ENCODE measurements at places on chromosomes 2 and 18.

- no peak for DNase-seq
Observed at GRCh38 chr2:61059382-61059781, 6.3 kb upstream of the SANBR start.

DNA sequence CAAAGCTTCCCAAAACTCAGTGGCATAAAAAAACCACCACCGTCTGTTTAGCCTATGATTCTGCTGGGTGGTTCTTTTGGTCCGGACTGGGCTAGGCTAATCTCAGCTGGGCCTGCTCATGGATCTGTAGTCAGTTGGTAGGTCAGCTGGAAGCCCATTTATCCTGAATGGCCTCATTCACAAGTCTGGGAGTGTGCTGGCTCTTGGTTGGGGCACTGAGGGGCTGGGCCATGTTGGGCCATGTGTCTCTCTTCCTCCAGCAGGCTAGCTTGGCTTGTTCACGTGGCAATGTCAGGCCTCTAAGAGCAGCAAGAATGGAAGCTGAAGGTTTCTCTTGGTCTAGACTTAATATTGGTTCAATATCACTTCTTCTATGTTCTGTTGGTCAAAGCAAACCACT lies 95.7 kb upstream of the HS6ST1 start:
- DNase-seq: no peak

DNA sequence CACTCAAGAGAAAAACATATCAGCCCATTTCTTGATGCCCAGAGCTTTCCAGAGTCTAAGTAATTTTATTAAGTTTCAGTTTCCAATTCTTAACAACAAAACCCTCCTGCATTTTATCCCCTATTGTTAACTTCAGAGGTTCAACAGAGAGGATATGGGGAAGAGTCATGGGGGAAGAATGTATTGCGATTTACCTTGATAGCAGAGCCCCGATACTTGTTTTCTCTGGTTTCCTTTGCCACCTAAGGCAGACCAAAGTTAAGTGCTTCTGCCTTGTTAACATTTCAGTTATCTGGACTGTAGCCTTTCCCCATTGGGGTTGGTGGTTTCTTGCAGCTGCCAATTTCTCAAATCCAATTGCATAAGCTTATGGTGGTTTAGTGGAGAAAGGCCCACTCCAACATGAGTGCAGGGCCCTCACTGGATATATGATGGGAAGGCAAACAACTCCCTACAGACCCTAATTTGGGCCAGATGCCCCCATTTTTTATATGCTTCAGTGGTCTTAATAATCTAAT lies 82.0 kb upstream of the ITGB6 start:
- DNase-seq: no peak

DNA sequence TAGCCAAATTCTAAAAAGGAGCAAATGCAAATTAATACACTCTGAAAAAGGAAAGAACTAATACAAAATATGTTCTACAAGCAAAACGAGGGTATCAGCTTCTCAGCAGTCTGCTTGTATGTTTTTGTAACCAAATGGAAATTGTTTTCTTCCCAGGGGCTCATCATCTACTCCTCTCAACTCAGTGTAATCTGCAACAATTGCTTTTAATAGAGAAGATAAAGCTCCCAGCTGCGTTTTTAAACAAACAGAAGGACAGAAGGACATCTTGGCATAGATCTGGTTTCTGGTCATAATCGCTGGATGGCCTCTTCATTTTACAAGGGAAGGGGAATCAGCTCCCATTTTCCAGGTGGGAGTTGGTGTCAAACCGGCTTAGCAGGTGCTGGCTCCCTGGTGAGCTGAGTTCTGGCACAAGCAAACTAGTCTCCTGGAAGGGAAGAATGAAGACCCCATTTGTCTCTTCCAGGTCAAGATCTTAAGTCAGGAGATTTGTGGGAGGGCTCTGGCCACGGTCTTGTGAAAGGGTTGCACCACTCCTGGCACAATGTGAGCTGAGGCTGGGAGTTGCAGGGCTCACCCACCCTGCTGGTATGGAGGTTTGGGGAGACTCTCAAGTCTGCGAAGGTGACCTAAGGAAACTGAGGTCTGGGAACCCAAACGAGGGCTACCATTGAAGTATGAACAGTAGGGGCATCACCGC lies 41.6 kb downstream of the NPPC start:
- no peak for DNase-seq

- DNase-seq: peak; percentile 41
Observed at GRCh38 chr2:72150157-72150860, 2.6 kb upstream of the CYP26B1 start.

- DNase-seq: no peak
Observed at GRCh38 chr2:204655101-204655500, 109.8 kb downstream of the PARD3B start.

GRCh38 chr18:58344861-58345463 lies 283.9 kb downstream of the ALPK2 start:
- no peak for DNase-seq

GRCh38 chr18:2564373-2564772 lies 6.9 kb downstream of the METTL4 start:
- DNase-seq: no peak

DNA sequence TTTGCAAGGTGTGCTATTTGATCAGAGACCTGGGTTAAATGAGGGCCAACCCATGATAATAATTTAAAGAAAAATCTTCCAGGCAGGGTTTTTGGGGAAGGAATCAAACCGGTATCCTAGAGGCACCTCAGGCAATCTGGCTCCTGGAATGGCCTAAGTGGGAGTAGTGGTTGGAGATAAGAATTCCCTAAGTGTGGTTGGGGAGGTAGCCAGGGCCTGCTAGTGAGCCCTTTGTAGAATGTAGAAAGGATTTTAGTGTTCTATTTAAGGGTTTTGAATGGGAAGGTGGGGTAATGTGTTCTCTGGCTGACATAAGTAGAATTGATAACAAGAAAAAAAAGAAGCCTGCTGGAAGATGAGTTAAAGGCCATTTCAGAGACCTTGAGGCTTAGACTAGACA lies 422.2 kb downstream of the XIRP2 start:
- no peak for DNase-seq

DNA sequence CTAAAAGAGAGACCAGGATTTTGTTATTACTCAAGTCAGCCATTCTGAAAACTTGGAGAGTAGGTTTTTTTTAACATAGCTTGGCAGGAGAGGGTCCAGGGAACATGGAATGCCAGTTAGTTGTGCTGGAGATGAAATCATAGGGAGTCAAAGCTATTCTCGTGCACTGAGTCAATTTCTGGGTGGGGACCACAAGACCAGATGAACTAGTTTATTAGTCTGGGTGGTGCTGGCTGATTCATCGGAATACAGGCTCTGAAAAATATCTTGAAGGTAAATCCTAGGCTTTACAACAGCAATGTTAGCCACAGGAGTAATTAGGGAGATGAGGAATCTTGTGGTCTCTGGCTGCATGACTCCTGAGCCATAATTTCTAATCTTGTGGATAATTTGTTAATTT lies 921.4 kb downstream of the TRIB2 start:
- DNase-seq: no peak

GRCh38 chr2:43011158-43011491 lies 215.3 kb downstream of the ZFP36L2 start:
- DNase-seq: no peak

GRCh38 chr18:76958692-76959341 lies 136.5 kb downstream of the ZNF236 start:
- no peak for DNase-seq

GRCh38 chr2:133158024-133158423 lies 410.2 kb downstream of the NCKAP5 start:
- DNase-seq: no peak

DNA sequence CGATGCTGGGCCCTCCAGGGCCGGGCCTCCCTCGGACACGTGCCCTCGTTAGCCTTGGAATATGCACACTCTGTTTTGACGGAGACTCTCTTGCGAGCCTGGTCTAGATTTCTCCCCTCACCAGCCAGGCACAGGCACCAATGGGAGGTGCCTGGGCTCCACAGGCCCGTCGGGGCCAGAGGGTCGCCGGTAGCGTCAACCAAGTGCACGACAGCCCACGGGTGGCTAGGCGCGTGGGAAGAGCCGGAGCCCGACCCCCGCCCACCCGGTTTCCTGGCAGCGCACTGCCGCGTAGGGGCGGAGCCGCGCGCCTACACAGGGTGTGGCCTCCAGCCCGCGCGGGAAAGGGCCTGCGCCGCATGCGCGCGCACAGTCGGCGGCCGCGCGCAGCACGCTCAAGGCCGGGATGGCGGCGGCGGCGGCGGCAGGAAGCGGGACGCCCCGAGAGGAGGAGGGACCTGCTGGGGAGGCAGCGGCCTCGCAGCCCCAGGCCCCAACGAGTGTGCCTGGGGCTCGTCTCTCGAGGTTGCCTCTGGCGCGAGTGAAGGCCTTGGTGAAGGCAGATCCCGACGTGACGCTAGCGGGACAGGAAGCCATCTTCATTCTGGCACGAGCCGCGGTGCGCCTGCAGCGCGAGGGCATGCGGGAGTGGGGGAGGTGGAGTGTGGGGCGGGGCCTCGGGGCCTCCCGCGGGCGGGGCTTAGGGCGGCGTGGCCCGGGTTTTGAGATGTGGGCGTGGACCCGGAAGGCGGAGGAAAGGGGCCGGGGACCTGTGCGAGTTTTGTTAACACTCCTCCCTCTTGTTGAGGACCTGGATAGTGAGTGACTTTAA lies at the start of gene POLE4:
POLE4 (plus strand) TSS at position 370 of the 832 bp plus-strand sequence; CDS start at position 407, 37 bp downstream.
- peak; percentile 95 for DNase-seq

DNA sequence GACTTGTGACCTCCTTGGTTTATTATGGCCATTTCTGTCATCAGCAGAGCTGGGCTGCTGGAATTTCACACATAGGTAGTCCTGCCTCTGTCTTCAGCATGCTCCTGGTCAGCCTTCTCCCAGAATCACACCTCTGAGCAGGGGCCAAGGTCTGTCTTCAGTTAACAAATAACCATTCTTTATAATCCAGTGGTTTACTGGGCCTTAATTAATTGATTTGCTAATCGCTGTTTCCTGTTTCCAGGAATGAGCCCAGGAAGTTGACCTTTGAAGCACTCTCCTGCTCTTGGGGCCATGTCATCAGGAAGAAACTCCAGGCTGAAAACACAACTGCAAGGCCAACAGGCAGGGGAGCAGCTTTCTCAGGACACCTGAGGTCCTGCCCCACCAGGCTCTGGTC lies 278.5 kb downstream of the SRBD1 start:
- DNase-seq: no peak

GRCh38 chr2:135582383-135582782 lies 51.1 kb downstream of the R3HDM1 start:
- DNase-seq: no peak

DNA sequence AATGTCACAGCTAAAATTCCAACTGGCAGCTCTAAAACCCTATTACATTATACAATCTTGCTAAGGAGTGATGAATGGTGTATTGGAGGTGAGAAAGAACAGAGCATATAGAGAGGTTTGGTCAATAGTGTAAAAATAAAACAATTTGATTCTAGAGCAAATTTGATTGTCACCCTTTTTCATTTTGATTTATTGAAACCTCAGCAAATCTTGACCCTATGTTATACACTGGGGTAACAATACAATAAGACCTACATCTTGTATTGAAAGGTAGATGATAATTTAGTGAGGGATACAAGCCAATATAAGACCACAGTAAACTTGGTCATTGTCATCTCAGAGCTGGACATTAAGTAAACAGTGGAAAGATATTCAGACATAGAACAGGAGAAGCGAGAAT lies 671.9 kb downstream of the IRS1 start:
- DNase-seq: no peak

DNA sequence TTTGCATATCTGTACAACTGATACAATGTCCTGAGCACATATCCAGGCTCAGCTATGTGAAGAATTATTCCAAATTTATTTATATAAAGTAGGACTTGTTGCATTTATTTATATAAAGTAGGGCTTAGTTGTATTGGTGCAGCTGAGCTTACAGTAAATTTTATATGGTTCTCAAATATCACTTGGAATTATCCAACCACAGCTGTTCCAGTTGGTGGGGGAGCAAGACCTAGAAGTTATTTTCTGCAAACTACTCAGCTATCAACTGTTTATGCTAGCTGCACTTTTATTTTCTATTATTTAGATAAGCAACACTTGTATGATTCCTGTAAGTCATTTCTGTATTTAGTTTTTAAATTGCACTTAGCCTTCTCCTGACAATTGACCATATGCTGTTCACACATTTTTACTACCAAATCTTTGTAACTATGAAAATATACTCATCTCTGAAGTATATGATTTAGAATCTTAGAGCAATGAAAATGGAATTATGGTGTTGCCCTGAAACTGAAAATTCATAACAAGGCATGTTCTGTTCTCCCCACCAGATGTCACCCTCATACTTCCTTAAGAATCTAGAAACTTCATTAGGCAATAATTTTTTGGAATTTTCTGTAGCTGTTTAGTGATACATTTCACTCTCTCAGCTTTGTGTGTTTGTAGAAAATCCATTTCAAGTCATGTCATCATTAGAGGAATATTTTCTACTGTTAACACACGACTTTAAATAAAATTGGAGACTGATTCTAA lies 157.0 kb upstream of the CBLN2 start:
- DNase-seq: no peak

DNA sequence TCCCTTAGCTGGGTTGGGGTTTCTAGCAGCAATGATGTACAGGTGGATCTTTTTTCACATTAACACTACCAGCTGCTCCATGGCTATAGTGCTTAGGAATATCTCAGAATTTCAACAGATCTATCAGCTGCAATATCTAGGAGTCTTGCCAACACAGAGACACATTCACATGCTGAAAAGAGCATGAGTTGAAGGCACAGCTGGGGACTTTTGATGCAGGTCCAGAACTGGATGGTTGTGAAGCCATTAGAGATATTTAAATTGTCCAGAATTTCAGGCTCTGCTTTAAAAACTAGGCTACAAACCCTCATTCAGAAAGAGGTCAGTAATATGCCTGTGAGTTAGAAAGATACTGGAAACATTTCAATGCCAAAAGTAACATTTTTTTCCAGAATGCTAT lies 122.2 kb upstream of the CCDC195 start:
- DNase-seq: no peak

GRCh38 chr2:39524756-39525635 lies 87.9 kb upstream of the MAP4K3 start:
- no peak for DNase-seq

GRCh38 chr2:112314856-112315255 lies 39.5 kb downstream of the ZC3H6 start:
- no peak for DNase-seq
